SK-MEL-5 (cell line): ENCODE measurements at places on chromosomes 7 and 10.

GRCh38 chr10:58201704-58202103 lies 66.0 kb downstream of the IPMK start:
- no peak for DNase-seq

GRCh38 chr7:8303904-8304528 lies 42.0 kb upstream of the ICA1 start:
- no peak for DNase-seq

GRCh38 chr7:30173058-30173897 lies 38.5 kb downstream of the MTURN start:
- DNase-seq, result peak; percentile 98

DNA sequence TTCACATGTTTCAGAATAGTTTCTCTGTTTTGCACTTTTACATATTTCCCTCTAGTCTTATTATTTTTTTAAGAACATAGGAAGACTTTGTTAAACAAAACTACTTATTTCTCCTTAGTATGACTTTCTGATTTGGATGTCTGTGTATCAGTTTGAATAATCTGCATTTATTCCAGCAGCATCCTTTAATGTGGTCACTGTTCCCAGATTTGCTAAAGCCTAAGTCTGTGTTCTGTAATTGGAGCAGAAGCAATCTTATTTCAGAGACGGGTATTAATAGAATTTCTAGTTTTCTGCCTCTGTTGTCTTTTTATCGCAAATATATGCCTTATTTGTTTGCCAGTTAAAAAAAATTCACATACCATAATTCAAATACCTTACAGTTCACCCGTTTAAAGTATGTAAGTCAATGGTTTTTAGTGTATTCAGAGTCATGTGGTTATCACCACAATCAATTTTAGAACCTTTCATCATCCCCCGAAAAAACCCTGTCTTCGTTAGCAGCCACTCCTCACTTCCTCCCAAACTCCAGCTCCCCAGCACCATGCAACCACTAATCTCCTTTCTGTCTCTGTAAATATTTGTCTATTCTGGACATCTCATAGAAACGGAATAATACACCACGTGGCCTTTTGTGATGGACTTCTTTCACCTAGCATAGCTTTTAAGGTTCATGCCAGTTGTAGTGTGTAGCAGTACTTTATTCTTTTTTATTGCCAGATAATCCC lies 58.7 kb downstream of the INPP5F start:
- DNase-seq, result peak; percentile 92

GRCh38 chr10:84391326-84391725 lies 62.9 kb downstream of the CCSER2 start:
- no peak for DNase-seq

DNA sequence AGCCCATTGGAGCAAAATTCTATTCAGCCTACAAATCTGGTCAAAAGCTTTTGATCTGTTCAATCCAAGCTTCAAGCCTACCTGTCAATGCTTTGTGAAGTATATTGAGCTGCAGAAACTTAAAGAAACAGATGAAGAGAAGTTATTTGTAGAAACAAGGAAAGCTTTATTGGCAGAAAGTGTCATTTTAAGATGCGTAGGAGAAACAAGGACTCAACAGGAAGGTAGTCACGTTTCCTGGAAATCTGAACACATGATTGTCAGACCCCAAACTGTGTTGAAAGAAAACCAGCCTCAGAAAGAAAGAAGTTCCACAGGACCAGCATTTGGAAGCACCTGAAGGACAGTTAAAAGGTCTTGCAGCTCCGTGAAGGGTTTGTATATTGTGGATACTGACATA lies 34.8 kb upstream of the PURB start:
- no peak for DNase-seq

DNA sequence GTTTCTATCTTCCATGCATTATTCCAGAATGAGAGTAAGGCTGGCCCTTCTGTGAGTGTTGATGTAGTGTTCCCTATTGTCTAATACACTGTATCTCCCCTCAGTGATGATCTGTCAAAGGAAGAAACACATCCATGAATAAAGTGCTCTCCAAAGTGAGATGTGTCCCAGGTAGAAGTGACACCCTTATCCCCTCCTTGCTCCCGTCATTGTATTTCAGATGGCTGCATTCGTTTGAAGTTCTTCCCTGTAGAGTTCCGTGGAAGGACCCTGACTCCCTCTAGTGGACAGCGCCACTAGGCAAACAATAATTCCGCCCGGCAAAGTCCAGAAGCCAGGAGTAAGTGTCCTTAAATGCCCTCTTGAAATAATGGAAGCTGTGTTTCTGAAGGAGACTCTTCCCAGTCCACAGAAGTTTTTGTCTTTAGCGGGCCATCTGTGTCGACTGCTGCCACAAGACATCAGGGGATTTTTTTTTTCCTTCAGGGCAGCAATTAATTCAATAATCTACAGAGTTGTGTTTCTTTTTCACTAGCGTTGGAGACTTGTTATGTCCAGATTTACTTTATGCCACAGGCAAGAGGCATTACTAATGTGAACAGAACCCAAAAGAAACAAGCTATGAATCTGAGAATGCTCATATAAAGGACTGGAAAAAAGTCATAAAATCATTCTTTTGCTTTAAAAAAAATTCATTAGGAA lies 64.6 kb downstream of the THNSL1 start:
- DNase-seq, result peak; percentile 94

GRCh38 chr7:71558806-71559613 lies 427.1 kb downstream of the GALNT17 start:
- no peak for DNase-seq

DNA sequence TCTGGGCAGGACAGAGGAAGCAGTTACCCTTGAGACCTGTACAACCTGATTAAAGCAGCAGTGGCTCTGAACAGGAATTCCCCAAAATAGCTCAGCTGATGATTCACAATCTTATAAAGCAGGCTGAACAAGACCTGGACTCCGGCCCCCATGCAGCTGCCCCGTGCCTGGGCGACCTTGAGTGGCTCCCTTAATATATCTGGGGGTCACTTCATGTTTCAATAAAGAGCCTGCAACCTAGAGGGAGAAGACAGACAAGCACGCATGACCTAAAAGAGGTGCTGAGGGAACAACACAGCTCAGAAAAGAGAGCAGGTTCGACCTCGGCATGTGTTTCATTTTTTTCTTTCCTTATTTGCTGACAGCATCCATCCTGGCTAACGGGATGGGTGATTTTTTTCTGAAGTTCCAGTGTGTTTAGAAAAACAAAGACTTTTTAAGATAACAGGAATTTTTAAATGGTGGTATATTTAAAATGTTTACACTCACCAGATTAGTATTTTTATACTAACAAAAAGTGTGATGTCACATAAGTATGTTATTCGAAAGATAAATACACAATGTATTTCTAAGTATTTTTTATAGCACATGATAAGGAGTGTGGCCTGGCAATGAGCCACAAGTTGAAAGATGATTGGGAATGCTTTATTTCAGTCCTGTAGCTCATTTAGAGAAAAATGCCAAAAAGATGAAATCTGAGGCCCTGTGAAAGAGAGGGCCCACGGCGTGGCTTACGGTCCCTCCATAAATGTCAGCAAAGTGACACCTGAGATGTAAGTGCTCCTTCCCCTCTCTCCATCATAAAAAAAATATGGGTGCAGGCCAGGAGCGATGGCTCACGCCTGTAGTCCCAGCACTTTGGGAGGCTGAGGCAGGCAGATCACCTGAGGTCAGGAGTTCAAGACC lies 161.3 kb downstream of the SLIT1 start:
- DNase-seq, result no peak

DNA sequence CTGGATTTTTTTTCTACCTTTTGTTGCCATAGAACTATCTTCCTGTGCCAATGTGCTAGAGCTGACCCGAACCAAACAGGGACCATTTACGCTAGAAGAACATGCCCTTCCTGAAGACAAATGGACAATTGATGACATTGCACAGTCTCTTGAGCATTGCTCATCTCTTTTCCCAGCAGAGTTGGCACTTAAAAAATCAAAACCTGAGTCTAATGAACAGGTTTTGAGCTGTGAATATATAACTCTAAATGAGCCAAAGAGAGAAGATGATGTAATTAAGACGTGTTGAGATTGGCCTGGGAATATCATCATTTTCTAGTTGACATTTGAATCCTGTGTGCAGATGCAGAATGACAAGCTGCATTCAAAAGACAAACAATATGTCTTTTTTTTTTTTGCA lies 37.1 kb downstream of the TRUB1 start:
- DNase-seq, result peak; percentile 6

GRCh38 chr10:117159390-117159789 lies 21.3 kb upstream of the VAX1 start:
- no peak for DNase-seq

DNA sequence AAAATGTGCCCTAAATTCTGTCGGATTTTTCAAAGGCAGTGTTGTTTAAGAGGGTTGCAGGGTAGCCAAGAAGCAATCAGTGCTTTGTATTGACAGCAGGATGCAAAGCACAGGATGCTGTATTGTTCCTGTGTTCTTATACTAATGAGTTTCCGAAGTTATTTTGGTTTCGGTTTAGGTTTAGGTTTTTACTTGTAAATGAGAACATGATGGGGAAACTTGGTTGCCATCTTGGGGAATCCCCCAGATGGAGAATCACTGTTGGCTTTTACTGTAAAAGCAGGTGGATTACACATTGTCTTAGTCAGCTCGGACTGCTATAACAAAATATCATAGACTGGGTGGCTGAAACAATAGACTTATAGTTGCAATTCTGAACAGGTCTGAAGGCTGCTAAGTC lies 72.1 kb downstream of the INHBA start:
- no peak for DNase-seq

DNA sequence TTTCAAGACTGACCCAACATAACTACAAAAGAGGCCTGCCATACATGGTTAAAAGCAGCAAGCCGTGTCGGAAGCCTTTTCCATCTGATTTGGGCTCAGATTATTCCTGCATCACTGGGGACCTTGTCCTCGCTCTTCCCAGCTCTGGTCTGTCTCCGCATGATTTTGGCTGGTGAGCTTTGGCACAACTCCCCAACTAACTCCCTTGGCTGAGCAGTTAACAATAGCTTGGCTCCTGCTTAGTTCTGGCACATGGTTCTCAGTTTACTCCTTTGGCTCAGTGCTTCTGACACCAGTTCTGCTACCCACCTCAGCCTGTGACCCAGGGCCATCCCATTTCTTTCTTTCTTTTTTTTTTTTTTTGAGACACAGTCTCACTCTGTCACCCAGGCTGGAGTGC lies 17.0 kb downstream of the AGK start:
- DNase-seq, result no peak

- DNase-seq, result no peak
These were observed 179.8 kb downstream of the EBF3 start for GRCh38 chr10:129784291-129784690.

DNA sequence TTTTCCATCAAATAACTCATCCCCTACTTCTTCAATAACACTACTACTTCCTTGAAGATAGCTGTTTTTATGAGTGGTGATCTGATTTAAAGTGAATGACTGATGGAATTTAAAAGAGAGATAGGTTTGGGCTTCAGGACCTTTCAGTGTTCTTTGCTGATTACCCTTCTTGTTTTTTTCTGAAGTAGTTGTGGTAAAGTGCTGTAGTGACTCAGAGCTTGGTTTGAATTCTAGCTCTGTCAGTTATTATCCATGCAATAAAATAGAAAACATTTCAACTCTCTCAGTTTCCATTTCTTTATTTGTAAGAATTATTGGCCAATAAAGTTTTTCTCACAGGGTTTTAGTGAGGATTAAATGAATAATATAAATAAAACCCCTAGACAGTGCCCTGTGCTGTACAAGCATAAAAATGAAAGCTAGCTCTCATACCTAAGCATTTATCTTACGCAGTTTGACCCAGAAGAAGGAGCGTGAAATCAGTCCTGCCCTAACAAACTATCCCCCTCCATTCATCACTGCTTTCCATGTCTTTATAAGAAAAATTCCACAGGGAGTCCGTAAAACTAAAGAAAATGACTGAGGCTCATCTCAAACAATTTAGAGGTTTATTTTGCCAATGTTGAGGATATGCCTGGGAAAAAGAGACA lies 25.1 kb upstream of the AKAP9 start:
- DNase-seq, result no peak

DNA sequence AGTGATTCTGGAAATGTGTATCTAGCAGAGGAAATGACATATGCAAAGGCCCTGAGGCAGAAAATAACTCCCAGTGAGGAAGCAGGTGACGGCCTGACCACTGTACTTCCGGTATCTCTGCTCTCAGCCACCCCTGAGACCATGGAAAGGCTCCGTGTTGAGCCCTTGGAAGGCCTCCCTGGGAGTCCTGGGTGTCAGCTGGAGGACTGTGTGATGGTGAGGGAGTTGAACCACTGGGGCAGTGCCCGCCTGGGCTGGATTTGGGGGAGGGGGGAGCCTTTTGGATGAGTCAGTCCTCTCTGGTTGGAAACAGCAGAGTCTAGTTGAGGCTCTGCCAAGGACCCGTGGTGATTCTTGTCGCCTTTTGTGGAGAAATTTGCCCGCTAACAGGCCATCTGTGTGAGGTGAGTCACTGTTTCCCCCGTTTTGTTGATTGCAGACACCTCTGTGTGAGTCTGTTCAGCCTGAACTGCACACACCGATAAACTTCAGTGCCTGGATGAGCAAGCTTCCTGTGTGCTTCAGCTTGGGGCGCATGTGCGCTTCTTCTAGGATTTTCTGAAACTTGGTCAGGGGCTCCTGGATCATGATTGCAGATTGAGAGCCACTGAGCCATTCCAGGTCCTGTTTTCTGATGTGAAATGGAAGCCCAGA lies 98.6 kb downstream of the GRK5 start:
- no peak for DNase-seq

- DNase-seq, result no peak
These were observed 4.4 kb downstream of the RASGEF1A start for GRCh38 chr10:43262397-43262901.

- no peak for DNase-seq
These were observed 857 bp upstream of the FOXP2 start for GRCh38 chr7:114413761-114414155.

DNA sequence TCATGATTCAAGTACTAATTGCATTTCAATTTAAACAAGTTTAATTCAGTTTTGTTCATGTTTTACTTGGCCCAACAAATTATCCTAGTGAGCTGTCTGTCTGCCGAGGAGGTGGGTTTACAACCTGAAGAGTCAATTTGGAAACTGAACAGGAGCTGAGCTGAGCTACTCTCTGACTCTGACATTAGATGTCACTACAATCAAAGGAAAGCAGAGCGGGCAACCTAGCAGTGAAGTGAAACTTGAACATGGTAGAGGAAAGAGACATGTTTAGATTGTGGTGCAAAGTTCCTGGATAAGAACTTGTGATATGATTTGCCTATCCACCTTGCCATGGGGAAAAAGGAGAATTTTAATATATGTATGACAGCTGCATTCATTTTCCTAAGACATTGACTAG lies 9.6 kb upstream of the AGR3 start:
- DNase-seq, result peak; percentile 82

- DNase-seq, result no peak
These were observed 77.8 kb upstream of the KAT6B start for GRCh38 chr10:74748468-74749031.
